Activated CD4-positive, alpha-beta memory T cell treated with anti-CD3 and anti-CD28 coated beads for 36 hours (primary cell): ENCODE measurements at places on chromosomes 7 and 10. TPM values are rescaled to one million over a fixed set of nuclear protein-coding genes. Genes with fewer than 3 reads are reported as not detected.
A peak's percentile ranks its signal among the peaks of the same experiment; 100 is the strongest.

GRCh38 chr10:119701861-119702260, 24.0 kb upstream of the INPP5F start:
- peaks cover 55% of the 10 kb centered on the region for H3K4me1 ChIP-seq
- no peak overlapping the region for H3K4me3 ChIP-seq
- peaks cover 16% of the 10 kb centered on the region for H3K36me3 ChIP-seq
- H3K27ac ChIP-seq: no peak overlapping the region
- DNase-seq: no peak

GRCh38 chr10:74063256-74063655, 65.3 kb downstream of the VCL start:
- DNase-seq: no peak
- H3K36me3 ChIP-seq: peaks cover 13% of the 10 kb centered on the region
- peaks cover 19% of the 10 kb centered on the region for H3K4me1 ChIP-seq
- no peak overlapping the region for H3K27ac ChIP-seq

DNA sequence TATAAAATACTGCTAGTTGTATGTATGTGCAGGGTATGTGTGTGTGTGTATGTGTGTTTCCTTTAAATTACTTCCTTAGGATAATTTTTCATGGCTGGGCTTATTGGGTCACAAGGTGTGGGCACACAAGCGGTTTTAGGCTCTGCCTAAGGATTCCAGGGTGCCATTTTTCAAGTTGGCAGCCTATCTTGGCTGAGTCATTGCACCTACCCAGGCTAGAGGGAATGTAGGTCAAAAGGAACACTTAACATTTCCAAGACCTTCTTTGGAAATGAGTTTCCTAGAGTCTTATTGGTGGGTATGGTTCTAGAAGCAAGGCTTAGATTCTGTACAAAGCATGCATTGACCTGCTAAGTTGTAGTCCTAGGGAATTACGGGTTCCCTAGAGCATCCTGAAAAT, 642.1 kb downstream of the LRMDA start:
- no peaks in the 10 kb centered on the region for H3K4me1 ChIP-seq
- DNase-seq: no peak
- H3K27me3 ChIP-seq: peaks cover 1% of the 10 kb centered on the region
- no peak overlapping the region for H3K27ac ChIP-seq
- no peaks in the 10 kb centered on the region for H3K36me3 ChIP-seq
- H3K4me3 ChIP-seq: no peak overlapping the region

GRCh38 chr10:96324447-96324846, 20.2 kb downstream of the DNTT start:
- H3K4me1 ChIP-seq: no peaks in the 10 kb centered on the region
- no peak overlapping the region for H3K27ac ChIP-seq
- H3K4me3 ChIP-seq: no peak overlapping the region
- DNase-seq: no peak

PGAM2 gene
- total RNA-seq: 0.27 TPM

MMRN2 gene
- not detected for total RNA-seq

MPP7 gene
- 11.6 TPM for total RNA-seq

GRCh38 chr7:31271641-31272405, 68.7 kb downstream of the NEUROD6 start:
- no peak for DNase-seq
- H3K27ac ChIP-seq: no peak overlapping the region
- H3K36me3 ChIP-seq: no peaks in the 10 kb centered on the region
- H3K4me1 ChIP-seq: no peaks in the 10 kb centered on the region

DNA sequence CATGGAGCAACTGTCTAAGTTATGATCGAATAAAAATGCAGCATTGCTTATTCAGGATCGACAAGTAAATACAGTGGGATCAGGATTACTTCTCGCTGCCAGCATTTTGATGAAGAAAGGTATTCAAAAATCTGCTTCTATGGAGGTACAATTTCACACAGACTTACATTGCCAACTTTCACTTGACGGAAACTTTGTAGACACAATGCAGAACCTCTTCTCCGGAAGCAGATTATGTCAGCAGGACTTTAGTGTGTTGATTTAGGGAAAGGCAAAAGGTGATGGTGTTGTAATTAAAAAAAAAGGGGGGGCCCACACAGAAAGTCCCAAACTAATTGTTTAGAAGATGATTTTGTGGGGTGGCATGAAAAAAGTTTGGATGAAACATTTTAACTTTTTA, 462.4 kb upstream of the KLF6 start:
- no peak for DNase-seq
- H3K4me3 ChIP-seq: no peak overlapping the region
- no peaks in the 10 kb centered on the region for H3K27me3 ChIP-seq
- H3K27ac ChIP-seq: no peak overlapping the region
- no peaks in the 10 kb centered on the region for H3K36me3 ChIP-seq

DNA sequence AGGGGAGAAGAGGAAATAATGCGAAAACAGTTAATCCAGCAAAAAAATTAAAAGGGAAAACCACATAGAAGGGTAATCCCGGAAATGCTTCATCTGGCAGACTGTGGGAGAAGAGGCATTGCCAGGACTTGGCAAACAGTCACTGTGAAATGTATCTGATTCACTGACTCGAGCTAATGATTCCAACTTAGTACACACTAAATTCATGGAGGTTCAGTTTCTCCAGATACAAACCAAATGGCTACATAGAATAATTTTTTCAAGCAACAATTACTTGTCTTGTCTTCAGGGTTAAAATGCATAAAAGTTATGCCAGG, 36.4 kb downstream of the GDI2 start:
- no peak overlapping the region for H3K4me3 ChIP-seq
- no peaks in the 10 kb centered on the region for H3K27me3 ChIP-seq
- no peak for DNase-seq

PON2 gene
- total RNA-seq: 5.0 TPM

FAM25C gene
- not detected for total RNA-seq

GRCh38 chr7:25772802-25773201, 379.2 kb upstream of the NFE2L3 start:
- H3K27ac ChIP-seq: no peak overlapping the region
- H3K36me3 ChIP-seq: no peaks in the 10 kb centered on the region
- no peak overlapping the region for H3K4me3 ChIP-seq
- H3K27me3 ChIP-seq: peaks cover 3% of the 10 kb centered on the region
- H3K4me1 ChIP-seq: no peaks in the 10 kb centered on the region

ZNF727 gene
- total RNA-seq: 0.21 TPM

DNA sequence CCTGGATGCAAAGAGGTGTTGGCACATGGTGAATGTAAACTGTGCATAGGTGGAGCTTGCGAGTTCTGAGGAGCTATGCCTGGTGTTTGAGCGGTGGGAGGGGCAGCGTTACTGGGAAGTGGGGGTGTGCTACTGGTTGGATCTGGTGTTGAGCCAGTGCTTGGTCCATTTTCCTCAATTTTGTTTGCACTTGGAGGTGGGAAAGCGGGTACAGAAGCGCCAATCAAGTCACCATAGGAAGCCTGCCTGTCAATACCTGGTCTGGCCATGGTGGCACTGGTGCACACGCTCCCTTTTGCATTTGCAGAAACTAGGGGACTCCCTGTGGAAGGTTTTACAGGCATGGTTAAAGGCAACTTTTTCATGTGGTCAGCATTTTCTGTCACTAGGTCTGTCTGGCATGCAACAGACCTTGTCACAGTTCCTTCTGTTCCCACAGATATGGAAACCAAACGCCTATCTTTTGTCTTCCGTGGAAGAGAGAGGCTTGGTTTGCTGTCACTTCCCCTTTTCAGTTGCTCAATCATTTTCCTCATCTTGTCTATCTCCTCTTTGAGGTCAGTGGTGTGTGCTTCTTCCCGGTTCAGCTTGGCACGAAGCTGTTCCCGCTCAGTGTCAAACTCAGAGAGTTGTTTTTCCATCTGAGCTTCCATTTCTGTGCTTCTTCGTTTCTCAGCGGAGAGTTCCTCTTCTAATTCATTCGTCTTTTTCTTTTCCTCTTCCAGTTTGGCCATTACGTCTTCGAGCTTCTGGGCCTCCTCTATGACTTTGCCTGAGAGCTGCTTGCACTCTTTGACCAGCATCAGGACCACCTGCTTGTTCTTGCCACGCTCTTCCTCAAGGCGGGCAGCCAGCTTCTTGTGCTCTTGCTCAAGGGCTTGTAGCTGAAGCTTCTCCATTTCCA, 81.1 kb downstream of the CTTNBP2 start:
- DNase-seq: no peak
- no peaks in the 10 kb centered on the region for H3K4me1 ChIP-seq
- H3K27ac ChIP-seq: no peak overlapping the region
- no peaks in the 10 kb centered on the region for H3K27me3 ChIP-seq

GRCh38 chr10:127154831-127155620, 41.4 kb downstream of the INSYN2A start:
- no peak for DNase-seq
- no peak overlapping the region for H3K4me3 ChIP-seq
- H3K27ac ChIP-seq: no peak overlapping the region
- H3K36me3 ChIP-seq: no peaks in the 10 kb centered on the region
- no peaks in the 10 kb centered on the region for H3K4me1 ChIP-seq

BTBD16 gene
- total RNA-seq: not detected

DNA sequence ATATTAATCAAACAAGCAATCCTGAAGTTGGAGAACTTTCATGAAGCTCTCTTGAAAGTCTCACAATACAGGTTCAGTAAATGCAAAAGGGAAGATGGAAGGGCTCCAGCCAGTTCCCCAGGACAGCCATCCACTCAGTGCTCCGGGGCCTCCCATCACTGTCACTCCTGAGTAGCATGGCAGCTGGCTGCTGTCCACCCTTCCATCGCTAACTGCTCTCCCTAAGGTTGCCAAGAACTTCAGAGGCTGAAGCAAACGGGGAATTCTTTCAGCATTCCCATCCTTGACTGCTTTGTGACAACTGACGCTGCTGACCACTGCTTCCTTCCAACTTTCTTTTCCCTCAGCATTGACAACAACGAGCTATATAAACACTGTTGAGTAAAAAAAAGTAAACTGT, 69.1 kb downstream of the VPS41 start:
- no peak overlapping the region for H3K27ac ChIP-seq
- no peak overlapping the region for H3K4me3 ChIP-seq
- no peaks in the 10 kb centered on the region for H3K27me3 ChIP-seq
- H3K36me3 ChIP-seq: peaks cover 9% of the 10 kb centered on the region
- DNase-seq: no peak

GRCh38 chr7:381211-382042, 91.5 kb downstream of the FOXL3 start:
- DNase-seq: peak; percentile 62
- peak overlapping the region; percentile 69 for H3K27ac ChIP-seq
- H3K4me1 ChIP-seq: peaks cover 22% of the 10 kb centered on the region
- H3K27me3 ChIP-seq: no peaks in the 10 kb centered on the region
- peaks cover 3% of the 10 kb centered on the region for H3K36me3 ChIP-seq

OR13A1 gene
- not detected for total RNA-seq

- no peak for DNase-seq
- H3K27ac ChIP-seq: no peak overlapping the region
- H3K27me3 ChIP-seq: no peaks in the 10 kb centered on the region
- H3K4me1 ChIP-seq: peaks cover 10% of the 10 kb centered on the region
- no peaks in the 10 kb centered on the region for H3K36me3 ChIP-seq
- H3K4me3 ChIP-seq: no peak overlapping the region
These were observed 16.4 kb upstream of the FOXK1 start for GRCh38 chr7:4665661-4666060.

DNA sequence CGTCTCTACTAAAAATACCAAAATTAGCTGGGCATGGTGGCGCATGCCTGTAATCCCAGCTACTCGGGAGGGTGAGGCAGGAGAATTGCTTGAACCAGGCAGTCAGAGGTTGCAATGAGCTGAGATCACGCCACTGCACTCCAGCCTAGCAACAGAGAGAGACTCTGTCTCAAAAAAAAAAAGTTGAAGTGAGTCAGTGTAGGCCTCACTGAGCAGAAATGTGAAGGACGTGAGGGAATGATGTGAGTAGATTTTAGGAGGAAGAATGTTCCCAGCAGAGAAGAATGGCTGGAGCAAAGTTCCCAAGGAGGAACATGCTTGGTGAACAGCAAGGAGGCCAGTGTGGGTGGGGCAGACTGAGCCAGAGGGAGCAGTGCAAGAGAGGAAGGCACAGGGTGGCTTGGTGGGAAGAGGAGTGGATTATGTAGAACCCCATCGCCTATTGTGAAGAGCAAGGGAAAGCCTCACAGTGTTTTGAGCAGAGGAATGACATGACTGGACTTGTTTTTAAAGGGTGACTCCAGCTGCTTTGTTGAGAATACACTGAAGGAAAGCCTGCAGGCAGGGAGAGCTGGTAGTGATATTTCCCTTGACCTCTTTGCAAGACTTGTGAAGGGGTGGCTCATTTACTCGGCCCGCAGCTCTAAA, 708.7 kb downstream of the SUGCT start:
- H3K27me3 ChIP-seq: no peaks in the 10 kb centered on the region
- H3K36me3 ChIP-seq: no peaks in the 10 kb centered on the region
- H3K27ac ChIP-seq: no peak overlapping the region
- H3K4me1 ChIP-seq: no peaks in the 10 kb centered on the region

ANKRD1 gene
- not detected for total RNA-seq

PANK1 gene
- total RNA-seq: 2.5 TPM

DNA sequence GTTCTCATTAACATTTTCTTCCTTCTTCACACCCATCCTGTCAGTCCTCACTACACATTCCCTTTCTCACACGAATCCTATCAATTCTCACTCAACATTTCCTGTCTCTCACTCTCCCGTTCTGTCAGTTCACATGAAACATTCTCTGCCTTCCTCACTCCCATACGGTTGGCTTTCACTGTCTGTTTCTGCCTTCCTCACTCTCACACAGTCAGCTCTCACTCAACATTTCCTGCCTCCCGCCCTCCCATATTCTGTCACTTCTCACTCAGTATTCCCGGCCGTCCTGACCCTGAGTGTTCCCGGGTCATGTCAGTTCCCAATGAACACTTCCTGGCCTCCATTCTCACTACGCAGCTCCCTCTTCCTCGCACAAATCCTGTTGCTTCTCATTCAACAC, 61.5 kb downstream of the DYNC2I1 start:
- no peak overlapping the region for H3K4me3 ChIP-seq
- no peak for DNase-seq
- no peaks in the 10 kb centered on the region for H3K4me1 ChIP-seq
- no peaks in the 10 kb centered on the region for H3K27me3 ChIP-seq

- H3K36me3 ChIP-seq: no peaks in the 10 kb centered on the region
- no peaks in the 10 kb centered on the region for H3K27me3 ChIP-seq
- no peak for DNase-seq
- H3K4me1 ChIP-seq: no peaks in the 10 kb centered on the region
These were observed 718.6 kb downstream of the SORCS3 start for GRCh38 chr10:105359708-105360107.

DNA sequence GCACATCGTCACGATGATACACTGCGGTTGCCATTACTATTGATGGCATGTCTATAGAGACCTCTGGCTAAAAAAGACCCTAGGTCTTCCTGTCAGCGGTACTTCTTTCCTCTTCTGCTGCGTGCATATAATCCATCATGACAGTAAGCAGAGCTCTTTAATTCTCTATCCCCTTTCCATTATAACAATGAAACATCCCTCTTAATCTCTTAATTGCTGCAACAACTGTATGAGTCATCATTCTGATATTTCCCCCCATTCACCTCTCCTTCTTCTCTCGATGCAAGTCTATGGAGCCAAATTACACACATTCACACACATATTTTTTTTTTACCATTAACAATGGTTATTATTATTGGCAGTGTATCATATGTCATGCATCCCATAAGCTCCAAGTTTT, 45.2 kb upstream of the AKR1E2 start:
- no peak overlapping the region for H3K27ac ChIP-seq
- no peak for DNase-seq
- no peaks in the 10 kb centered on the region for H3K36me3 ChIP-seq
- H3K4me3 ChIP-seq: no peak overlapping the region

NUDT13 gene
- total RNA-seq: 1.0 TPM

GRCh38 chr7:110372685-110373084, 718.2 kb upstream of the LRRN3 start:
- no peaks in the 10 kb centered on the region for H3K27me3 ChIP-seq
- H3K4me3 ChIP-seq: no peak overlapping the region
- DNase-seq: no peak
